Right renal pelvis (tissue), 4 donors: ENCODE measurements at places on chromosomes 6 and 20.

GRCh38 chr6:147384737-147385710, 123.5 kb upstream of the SAMD5 start:
- DNase-seq: no peak

DNA sequence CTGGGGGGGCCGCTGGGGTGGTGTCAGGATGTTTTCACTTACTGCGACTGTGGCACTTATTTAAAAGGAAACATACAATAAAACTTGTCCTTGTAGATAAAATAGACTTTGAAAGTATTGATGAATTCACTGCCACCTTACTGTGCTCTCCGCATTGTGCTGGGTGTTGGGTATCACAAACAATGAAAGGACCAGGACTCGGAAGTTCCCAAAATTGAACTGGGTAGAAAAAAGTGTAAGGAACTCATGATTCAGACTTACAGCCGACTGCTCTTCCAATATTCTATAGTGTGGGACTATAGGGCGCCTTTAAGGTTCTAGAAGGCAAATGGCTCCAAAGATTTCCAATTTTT, 32.1 kb upstream of the ID4 start:
- DNase-seq: no peak

- no peak for DNase-seq
Observed at GRCh38 chr20:7748624-7749023, 191.6 kb downstream of the HAO1 start.

DNA sequence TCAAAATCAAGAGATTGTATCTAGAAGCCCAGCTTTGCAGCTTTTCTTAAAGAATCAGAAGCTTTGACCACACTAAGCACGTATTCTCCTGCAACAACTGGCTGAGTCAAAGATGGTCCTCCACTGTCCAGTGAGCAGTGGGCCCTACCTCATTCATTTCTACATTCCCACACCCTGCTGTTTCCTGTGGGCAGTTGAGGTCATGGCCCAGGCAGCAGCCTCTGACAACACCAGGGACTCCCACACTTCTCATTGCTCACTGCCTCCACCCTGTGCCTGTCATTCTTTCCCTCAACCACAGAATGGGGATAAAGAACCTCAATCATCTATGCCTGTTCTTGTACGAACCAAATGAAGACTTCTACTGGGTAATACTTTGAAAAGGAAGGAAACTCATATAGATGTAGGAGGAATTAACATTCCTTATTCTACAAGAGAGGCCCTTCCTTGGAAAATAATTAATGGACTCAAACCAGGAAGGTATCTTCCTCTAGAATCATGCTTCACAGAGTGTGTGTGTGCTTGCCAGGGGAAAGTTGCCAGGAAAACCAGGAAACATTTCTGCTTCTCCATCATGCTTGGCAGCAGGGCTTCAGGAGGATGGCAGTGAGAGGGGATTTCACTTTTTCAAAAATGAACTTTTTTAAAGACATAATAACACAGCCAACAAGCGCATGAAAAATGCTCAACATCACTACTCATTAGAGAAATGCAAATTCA, 191.7 kb upstream of the RIN2 start:
- DNase-seq: no peak

GRCh38 chr20:50351541-50351940, 158.6 kb upstream of the PTPN1 start:
- DNase-seq: no peak
